ENCODE measurements at places on chromosomes 7 and 10.
A peak's percentile ranks its signal among the peaks of the same experiment; 100 is the strongest.

DNA sequence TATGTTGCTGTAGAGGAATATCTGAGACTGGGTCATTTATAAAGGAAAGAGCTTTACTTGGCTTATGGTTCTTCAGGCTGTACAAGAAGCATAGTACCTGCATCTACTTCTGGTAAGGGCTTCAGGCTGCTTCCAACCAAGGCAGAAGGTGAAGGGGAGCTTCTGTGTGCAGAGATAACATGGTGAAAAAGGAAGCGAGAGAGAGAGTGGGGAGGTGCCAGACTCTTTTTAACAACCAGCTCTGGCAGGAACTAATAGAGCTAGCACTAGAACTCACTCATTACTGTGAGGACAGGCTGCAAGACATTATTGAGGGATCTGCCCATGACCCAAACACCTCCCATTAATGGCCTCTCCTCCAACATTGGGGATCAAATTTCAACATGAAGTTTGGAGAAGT is 94.5 kb downstream of the KIF20B start:
- no peak for DNase-seq

DNA sequence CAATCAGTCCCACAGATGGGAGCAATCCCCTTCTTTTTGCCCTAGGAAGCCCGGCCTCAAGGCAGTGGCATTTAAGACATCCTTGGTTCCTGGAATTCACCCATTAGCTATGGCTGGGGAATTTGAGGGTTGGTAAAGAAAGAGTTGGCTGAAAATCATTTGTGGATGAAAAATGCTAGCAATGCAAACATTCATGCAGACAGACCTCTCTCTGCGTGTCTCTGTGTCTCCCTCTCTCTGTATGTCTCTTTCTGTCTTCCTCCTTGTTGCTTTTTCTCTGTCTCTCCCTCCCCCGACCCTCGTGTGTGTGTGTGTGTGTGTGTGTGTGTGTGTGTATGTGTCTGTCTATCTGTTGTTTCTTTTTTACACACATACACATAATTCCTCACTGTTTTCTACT is 19.4 kb downstream of the LDB3 start:
- no peak for DNase-seq

- DNase-seq = no peak
These were observed 10.4 kb upstream of the LMBR1 start for GRCh38 chr7:156903232-156903909.

DNA sequence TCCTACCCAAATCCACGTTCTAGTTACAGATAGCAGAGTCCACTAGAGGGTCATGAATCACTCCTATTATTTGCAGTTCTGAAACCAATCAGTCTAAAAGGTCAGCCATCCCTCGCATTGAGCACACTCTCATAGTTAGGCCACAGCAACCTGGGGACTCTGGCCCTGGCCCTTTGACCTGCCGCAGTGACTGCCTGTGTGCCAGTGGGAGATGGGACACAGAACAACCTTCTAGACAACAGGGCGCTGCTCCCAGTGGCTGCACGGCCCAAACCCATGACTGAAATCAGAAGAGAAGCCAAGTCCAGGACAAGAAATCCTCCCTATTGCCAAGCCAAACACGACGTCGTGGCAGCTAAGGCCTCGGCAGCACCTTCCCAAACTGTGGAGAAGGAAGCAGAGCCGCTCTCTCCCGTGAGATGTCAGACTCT is 158.5 kb downstream of the HERPUD2 start:
- DNase-seq = no peak

- no peak for DNase-seq
These were observed 15.2 kb downstream of the CALML5 start for GRCh38 chr10:5484205-5484604.

DNA sequence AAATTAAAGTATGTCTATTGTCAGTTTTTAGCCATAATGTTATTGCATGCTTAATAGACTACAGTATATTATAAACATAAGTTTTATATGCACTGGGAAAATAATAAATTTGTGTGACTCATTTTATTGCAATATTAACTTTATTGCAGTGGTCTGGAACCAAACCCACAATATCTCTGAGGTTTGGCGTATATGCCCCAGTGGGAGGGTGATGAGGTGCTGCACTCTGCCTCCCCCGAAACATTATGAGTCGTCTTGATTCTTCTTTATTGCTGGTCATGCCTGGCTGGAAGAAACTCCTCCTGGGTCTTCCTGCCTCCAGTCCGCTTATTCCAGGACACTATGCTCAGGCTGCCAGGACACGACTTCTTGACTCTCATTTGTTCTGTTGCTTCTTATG is 88.4 kb downstream of the MTPN start:
- DNase-seq = no peak

DNA sequence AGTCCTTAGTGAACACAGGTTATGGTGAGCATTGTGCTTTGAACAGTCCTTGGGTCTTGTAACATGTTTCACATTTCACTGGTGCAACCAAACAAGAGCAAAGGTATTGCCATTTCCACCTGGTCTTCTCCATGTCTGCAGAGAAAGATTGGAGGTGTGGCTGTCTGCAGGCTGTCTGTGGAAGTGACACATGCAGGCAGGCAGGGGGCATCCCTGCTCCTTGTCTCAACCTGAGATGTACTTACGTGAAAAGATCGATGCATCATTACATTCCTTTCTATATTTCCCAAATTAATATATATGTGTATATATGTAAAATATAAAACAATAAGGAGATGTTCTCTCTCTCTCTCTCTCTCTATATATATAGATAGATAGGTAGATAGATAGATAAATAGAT is 54.3 kb downstream of the LRRC18 start:
- peak; percentile 35 for DNase-seq

DNA sequence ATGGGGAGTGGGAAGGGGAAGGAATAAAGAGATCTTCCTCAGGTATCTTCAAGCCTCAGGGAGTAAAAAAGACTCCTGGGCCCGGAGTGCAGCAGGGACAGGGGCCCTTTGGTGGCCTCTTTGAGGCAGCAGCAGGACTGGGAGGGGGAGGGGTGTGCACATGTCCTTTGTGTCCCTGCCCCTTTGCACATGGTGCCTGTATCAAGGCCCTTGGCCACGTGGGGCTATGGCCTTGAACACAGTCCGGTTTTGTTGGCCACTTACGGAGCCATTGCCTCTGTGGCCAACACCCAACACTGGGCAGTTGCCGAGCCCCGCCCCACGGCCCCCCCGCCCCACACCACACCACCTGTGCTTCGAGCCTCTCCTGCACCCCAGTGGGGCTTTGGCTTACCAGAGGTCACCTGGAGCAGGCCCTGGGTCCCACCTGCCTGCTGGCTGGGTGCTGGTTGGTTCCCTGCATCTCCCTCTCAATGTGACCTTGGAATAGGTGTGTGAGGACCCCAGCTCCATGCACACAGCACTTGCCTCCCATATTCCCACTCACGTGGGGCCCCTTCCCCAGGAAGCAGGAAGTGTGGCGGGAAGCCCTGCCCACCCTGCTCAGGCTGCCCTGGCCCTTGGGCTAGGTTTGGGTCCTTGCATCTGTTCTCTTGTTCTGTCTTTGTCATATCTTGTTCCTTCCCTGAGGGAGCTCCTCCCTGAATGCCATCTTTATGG is 5.4 kb downstream of the SAP25 start:
- no peak for DNase-seq

- no peak for DNase-seq
These were observed 92.1 kb upstream of the RSU1 start for GRCh38 chr10:16909271-16909767.

GRCh38 chr10:26407406-26407969 is 30.7 kb upstream of the APBB1IP start:
- DNase-seq = no peak

DNA sequence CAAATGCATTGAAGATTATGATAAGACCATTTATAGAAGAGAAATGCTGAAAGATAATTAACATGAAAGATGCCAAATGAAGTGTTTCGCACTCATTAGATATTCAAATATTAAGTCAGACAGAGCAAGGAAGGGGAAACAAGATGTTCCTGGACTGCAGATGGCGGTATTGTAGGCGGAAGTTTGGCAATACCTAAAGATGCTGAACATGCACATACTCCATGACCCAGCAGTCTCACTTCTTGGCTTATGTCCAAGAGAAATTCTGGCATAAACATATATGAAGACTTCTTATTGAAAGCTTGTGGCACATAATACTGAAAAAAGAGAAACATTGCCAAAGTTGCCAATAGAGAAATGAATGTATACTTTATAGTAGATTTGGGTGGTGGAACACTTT is 325.4 kb upstream of the SEMA3C start:
- no peak for DNase-seq

GRCh38 chr7:35424869-35425495 is 171.1 kb upstream of the TBX20 start:
- DNase-seq = peak; percentile 71

- DNase-seq = no peak
These were observed 25.9 kb downstream of the TNRC18 start for GRCh38 chr7:5397736-5398135.

- no peak for DNase-seq
These were observed 5.4 kb downstream of the POP7 start for GRCh38 chr7:100711369-100711768.

DNA sequence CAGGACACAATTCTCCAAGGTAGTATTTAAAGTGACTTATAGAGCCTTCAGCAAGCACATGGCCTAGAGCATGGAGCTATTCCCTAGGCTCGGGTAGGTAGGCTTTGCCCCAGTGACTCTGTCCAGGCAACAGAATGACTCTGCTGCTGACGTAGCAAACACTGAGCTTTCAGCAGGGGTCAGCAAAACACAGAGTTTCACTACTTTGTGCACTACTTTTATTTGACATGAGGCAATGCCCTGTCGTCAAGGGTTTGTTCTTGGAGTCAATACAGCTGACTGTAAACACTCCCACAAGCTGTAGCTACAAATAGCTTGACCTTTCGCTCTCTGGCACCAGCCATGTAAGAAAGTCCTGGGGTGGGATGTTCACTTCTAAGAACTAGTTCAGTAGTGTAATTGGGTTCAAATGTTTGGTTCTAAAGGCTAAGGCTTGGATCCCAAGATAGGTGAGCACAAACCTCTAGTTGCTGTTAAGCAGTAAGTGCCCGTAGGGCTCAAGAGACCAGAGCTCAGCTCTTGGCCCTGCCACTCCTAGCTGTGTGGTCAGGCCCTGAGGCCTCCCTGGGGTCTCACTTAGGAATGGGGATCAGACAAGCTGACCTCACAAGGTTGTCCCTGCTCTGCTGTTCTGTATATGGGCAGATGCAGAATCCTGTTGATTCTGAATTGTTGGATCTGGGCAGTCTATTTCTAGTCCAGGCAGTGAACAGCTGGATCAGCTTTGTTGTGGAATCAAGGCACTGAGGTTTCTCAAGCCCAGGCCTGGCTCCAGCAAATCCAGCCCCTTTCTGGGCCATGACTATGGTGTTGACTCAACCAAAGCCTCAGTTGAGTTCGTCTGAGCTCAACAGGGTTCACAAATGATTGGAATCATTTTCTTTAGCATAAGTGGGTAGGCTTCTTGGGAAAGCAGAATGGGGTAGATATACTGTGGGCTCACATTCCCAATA is 10.7 kb downstream of the NODAL start:
- no peak for DNase-seq

- DNase-seq = no peak
These were observed 99.9 kb upstream of the AKR1E2 start for GRCh38 chr10:4725917-4726606.

DNA sequence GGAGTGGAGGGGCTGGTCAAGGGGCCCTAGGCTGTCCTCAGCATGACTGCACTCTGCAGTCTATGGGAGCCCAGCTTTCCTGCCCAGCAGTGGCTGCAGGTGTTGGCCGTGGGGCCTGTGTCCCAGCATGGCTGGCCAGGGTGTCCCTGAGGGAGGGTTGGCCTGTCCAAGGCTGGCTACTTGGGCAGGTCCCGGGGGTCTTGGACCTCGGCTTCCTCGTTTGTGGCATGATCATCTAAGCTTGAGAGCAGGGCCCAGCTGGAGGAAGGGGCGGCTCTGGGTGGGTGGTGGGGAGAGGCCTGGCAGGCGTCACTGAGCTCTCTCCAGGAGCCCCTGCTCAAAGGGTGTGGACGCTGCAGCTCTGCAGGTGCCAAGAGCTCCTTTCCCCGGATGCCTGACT is 43.7 kb upstream of the CFAP46 start:
- no peak for DNase-seq

GRCh38 chr10:71966046-71967004 is 2.1 kb downstream of the CHST3 start:
- DNase-seq = no peak

DNA sequence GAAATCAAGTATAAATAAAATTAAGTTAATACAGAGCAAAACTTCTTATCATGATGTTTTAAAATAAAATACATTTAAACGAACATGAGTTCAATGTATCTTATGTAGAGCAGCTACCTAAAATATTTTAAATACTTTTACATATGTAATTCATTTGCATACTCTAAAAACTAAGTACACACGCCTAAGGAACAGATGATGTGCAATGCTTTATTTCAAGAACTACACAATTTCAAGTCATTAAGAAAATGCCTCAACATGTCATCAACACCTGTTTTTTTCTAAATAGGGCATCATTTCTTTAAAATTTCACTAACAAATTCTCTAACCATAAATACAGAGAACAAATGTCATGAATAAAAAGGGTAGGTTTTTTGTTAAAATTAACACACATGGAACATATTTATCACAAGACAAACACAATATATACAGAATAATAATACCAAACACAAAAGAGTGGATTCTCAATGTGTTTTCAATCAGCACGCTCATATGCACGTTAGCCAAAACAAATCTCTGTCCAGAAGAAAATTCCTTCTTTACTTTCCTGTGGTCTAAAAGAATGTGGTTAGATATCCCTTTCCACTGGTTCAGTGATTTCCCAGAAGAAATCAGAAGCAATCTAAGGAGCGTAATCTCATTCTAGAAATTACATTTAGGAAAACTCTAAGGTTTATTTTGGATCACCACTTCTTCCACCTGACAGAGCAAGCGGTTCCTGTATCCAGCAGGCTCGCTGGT is 73.0 kb upstream of the PFKP start:
- DNase-seq = no peak
